Activated T-cell treated with anti-CD3 and anti-CD28 coated beads, Interleukin-2, amount 50 U/mL, for 24 hours (primary cell): ENCODE measurements at places on chromosomes 13 and 19.

- no peak for DNase-seq
Measured at GRCh38 chr19:2629491-2630351, 72.8 kb downstream of the GNG7 start.

- DNase-seq: no peak
Measured at GRCh38 chr19:2440515-2440914, 13.1 kb upstream of the TIMM13 start.

DNA sequence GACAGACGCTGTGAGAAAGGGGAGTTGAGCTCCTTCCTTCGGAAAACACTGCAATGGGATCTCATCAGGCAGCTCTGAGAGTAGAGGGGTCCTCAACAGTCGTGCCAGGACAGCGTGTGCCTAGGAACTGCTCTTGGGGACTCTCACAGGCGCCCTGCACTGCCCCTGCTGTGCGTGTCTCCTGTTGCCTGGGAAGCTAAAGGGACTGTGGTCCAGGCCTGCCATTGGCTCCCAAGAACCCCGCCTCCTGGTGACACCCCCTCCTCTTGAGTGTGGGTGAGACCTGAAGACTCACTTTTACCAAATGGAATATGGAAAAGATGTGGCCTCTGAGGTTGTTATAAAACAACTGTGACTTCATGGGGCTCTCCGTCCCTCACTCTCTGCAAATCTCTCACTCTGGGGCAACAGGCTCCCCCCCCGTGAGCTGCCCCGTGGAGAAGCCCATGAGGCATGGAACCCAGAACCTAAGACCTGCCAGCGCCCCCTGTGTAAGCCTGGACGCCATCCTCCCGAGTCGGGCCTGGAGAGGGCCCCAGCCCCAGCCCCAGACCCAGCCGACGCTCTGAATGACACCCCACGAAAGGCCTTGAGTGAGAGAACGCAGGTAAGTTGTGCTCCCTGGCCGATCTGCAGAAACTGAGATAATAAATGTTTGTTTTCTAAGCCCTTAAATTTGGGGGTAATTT is 302.7 kb downstream of the FGF9 start:
- no peak for DNase-seq

- no peak for DNase-seq
Measured at GRCh38 chr13:91774397-91774796, 376.0 kb downstream of the GPC5 start.

DNA sequence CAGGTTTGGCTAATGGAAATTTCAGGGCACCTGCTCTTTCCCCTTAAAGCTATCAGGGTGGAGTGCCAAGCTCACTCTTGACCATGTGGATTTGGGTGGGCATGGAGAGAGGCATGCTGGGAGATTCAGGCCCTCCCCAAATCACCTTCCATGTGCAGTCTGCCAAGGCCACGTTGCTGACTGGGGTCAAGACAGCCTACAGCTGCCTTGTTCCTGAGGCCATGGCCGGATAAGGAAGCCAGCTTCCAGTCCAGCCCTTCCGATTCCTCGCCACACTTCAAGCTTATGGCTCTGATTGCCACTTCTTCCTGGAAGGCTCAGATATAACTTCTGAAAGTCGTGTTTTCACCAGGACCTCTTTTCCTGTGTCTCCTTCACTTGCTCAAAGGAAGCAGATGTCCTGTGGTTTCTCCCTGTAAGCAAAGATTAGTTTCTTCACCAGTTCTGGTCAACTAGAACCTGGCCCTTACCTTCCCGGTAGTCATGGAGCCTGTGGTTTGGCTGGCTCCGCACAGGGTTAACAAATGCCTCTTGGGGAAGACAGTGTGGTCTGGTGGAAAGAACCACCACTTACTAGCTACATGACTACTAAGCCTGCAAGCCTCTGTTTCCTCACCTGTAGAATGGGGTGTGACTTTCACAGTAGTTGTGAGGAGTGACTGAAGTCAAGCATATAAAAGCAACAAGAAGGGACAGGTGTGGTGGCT is 16.1 kb upstream of the TPT1 start:
- no peak for DNase-seq

GRCh38 chr19:3175781-3176714 is 2.5 kb upstream of the S1PR4 start:
- peak; percentile 52 for DNase-seq

DNA sequence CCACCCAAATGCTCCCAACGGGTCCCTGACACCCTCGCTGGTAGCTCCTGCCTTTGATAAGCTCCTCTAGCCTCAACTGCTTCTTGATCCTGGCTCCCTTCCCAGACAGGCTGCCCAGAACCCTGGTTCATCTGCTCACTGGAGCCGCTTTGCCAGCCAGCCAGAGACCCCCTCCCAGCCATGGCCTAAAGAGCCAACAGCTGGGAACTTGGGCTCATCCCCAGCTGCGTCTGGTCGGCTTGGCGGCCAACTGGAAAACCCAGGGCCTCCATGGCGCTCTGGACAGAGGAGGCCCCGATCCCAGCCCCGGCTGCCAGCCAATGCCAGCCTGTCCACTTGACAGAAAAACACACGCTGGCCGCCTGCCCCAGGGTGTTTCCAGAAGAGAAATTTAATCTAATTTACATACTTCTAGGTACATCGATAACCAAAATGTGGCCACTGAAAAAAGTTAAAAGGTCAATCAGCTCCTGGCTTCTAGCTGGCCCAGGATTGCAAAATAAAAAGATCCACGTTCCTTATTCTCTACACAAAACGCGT is 3.0 kb upstream of the AKAP8L start:
- DNase-seq: no peak

GRCh38 chr19:49362929-49363267 is 682 bp upstream of the TEAD2 start:
- DNase-seq: peak; percentile 58

- DNase-seq: no peak
Measured at GRCh38 chr19:35195830-35196229, 32.7 kb downstream of the FAM187B start.

- no peak for DNase-seq
Measured at GRCh38 chr13:66673401-66673800, 556.7 kb downstream of the PCDH9 start.

GRCh38 chr19:34345947-34346351 is 19.0 kb upstream of the GPI start:
- DNase-seq: peak; percentile 77

- peak; percentile 59 for DNase-seq
Measured at GRCh38 chr19:2290441-2291184, 8.6 kb upstream of the PEAK3 start.

DNA sequence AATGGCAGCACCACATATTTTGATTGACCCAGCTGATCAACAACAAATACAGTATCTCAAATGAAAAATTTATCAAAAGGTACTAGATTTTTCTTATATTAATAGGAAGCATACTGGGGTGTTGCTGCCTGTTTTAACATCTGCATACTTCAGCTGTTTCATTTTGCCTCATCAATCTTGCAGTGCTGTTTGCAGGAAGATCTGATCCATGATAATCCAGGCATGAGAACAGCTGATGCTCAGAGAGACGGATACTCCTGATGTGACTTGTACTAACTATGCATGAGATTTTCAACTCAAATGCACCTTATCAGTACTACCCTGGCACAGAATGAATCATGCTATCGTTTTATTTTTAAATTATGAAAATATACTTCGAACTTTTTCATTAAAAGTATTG is 2136.8 kb downstream of the PCDH9 start:
- DNase-seq: no peak

GRCh38 chr13:32781906-32782305 is 195.7 kb downstream of the PDS5B start:
- no peak for DNase-seq

- DNase-seq: no peak
Measured at GRCh38 chr13:90700340-90700739, 647.1 kb upstream of the MIR17HG start.

DNA sequence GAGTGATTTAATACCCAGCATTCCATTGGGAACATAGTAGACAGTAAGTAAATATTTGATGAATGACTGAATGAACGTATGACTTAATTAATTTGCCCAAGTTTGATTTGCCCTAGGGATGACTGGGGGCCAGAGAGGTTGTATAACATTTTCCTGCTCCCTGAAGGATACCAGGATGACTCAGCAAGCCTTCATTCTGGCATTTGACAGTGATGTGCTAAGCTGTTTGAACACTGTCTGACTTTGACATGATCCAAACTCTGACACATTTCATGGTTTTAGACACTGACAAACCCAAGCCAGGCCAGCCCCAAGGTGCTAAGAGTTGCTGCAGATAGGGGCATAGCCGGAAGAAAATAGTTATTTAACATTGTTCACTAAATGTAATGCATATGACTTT is 53.4 kb upstream of the KLF12 start:
- DNase-seq: no peak

GRCh38 chr13:74067818-74068217 is 66.4 kb downstream of the KLF12 start:
- DNase-seq: no peak

GRCh38 chr19:46928951-46929350 is 68.2 kb downstream of the ARHGAP35 start:
- DNase-seq: no peak

- DNase-seq: no peak
Measured at GRCh38 chr13:79346300-79346914, 59.6 kb downstream of the RBM26 start.

GRCh38 chr13:28657784-28658538 is 969 bp upstream of the POMP start:
- no peak for DNase-seq

- no peak for DNase-seq
Measured at GRCh38 chr13:35860661-35861060, 270.5 kb downstream of the DCLK1 start.

GRCh38 chr13:100546713-100547405 is 41.7 kb downstream of the GGACT start:
- DNase-seq: no peak

DNA sequence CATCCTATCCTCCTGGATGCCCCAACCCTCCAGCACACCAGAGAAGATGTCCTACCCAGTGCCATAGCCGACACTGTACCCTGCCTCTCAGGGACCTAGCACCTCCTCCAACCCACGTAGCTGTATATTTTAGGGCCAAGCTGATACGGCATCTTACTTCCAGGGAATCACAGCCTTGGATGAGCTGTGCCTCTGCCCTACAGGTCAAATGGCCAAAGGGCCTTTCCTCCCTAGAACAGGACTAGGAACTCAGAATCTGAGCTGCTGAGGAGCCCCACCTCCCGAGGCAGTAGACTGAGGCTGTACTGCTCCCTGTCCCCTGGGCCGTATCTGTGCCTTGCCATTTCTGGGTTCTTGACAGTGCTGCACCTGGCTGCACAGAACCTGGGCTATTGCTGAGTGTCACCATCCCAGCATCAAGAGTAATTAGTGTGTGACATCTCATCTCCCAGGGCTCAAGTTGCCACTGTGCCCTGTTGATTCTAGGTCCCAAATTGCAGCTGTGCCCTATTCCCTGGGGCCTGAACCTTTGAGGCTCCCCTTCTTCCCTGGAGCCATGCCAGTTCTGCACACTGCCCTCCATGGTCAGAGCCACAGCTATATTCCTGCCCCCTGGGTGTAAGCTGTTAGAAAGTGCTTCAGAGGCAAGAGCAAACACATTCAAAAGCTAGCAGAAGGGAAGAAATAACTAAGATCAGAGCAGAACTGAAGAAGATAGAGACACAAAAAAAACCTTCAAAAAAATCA is 41.0 kb downstream of the VWA8 start:
- no peak for DNase-seq

- peak; percentile 37 for DNase-seq
Measured at GRCh38 chr19:11378319-11379189, 4.1 kb downstream of the SWSAP1 start.

GRCh38 chr13:31236211-31236786 is 36.5 kb downstream of the B3GLCT start:
- no peak for DNase-seq

GRCh38 chr13:99203601-99204579 is 3.2 kb downstream of the UBAC2 start:
- peak; percentile 39 for DNase-seq

DNA sequence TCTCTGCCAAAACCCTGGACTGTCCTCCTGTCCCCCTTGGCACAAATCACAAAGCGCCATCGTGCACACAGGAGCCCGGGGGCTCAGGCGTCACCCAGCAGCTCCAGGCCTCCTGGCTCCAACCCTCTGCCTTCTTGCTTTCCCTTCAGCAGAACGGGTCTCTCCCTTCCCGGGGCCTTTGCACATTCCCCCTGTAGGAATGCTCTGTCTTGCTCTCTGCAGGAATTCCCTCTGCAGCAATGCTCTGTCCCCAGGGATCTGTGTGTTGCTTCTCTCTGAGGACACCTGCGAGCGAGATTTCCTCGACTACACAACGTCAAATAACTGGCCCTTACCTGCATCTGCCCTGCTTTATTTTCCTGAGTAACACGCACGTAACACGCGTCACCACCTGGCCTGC is 13.3 kb upstream of the RASA3 start:
- DNase-seq: no peak

DNA sequence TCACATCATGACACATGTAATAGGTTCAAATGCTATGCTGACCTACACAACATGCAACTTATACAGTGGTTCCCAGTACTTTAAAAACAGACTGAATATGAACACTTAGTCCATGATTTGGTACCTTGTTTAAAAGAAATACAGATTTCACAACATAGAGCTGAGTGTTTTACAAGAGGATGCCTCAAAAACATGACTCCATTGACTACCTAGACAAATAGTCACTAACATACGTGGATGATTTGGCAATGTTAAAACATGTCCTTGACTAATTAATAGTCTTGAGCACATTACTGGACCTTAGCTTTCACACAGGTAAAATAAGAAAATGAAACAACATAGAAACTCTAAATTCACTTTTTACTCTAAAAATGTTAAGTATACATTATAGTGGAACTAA is 300.1 kb downstream of the DIAPH3 start:
- DNase-seq: no peak

- no peak for DNase-seq
Measured at GRCh38 chr13:23956106-23956505, 58.8 kb upstream of the C1QTNF9B start.

DNA sequence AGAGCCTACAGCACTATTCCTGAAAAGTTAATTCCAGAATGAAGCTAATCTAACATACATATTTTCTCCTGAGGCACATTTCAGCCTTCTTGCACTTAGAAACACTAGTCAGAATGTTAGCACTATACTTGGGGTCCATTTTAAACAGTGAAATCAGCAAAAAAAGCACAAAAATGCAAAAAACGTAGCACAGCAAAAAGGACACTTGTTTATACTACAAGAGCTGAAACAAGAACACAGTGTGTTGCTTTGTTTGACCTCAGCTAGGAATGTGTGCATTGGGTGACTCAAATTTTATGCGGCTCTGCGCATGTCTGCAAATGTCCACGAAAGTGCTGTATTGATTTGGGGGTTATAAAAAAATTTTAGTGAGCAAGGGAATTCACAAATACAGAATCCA is 226.2 kb downstream of the KCNRG start:
- no peak for DNase-seq

GRCh38 chr13:53873558-53873957 is 844.9 kb downstream of the OLFM4 start:
- no peak for DNase-seq

GRCh38 chr13:77503398-77503797 is 32.1 kb upstream of the SCEL start:
- DNase-seq: no peak

- no peak for DNase-seq
Measured at GRCh38 chr13:64551755-64552154, 2678.4 kb downstream of the PCDH9 start.

DNA sequence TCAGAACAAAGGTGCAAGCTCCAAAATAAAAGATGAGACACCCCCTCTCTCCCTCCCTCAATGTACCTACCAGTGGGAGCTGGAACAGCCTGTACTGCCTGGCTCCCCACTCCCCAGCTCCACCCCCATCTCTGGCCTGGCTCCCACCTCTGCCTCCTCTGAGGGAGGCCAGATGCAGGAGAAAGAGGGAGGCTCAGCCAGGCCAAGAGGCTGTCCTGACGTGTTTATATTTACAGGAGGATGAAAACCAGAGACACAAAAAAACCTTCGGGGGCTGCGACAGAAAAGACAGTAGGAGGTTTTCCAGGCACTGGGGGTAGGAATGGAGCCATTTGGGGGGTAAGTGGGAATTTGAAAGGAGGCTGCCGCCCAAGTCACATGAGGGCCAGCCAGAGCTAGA is 19.7 kb downstream of the ARHGEF18 start:
- no peak for DNase-seq
